ENCODE measurements at places on chromosomes 11 and 22.

- no peak for DNase-seq
Measured at GRCh38 chr11:59756558-59756840, 1.3 kb downstream of the STX3 start.

DNA sequence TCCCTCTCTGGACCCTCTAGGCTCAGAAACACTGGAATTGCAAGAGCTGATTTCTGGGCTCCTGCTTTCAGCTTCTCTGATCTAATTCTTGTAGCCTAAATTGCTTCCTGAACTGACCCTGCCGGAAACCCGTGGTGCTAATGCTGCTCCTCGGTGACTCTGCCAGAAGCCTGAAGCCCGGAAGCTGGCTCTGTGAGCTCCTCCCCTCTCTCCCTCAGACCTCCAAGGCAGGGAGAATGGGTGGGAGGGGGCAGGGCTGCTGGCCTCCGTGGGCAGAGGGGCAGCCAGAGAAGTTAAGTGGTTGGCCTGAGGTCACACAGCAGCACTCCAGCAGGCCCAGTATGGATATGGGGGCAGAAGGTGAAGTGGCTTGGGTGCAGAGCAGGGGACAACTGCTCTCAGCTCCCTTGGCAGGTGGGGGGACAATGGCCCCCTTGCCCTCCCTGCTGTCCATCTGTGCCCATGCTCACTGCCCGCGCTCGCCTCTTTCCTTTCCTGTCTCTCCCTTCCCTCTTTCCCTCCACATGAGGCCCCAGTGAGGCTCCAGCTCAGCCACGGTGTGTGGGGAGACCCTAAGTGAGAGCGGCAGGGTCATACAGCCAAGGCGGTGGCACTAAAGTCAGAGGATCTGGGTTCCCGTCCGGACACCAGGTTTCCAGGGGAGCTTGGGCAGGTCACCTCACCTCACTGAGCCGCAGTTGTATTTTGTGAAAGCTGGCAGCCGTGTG is 16.2 kb downstream of the CAPN5 start:
- DNase-seq = no peak

- DNase-seq = no peak
Measured at GRCh38 chr22:17890892-17891291, 116.6 kb upstream of the BID start.

- no peak for DNase-seq
Measured at GRCh38 chr11:67266449-67267187, at the start of gene GRK2. Gene GRK2, plus strand, starts transcription at chr11:67266473. Its CDS starts 227 bp downstream, at chr11:67266700.

DNA sequence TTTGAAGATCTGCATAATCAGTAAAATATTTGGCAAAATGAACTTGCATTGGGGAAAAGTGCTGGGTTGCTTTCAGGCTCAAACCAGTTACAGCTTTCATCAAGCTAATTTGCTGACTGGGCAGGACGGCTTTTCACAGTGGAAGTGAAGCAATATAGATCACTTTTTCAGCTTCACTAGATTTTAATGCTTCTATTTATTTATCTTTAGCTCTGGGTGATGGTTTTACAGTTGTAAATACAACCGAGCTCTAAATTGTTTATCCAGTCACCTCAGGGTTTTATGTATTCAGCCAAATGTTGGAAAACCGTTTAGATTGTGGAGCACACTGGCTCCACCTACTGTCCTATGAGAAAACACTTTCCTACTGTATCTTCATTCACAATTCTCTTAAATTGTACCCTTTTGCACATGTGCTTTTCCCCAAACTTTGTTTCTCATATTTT is 58.2 kb downstream of the ACER3 start:
- DNase-seq = peak; percentile 71

DNA sequence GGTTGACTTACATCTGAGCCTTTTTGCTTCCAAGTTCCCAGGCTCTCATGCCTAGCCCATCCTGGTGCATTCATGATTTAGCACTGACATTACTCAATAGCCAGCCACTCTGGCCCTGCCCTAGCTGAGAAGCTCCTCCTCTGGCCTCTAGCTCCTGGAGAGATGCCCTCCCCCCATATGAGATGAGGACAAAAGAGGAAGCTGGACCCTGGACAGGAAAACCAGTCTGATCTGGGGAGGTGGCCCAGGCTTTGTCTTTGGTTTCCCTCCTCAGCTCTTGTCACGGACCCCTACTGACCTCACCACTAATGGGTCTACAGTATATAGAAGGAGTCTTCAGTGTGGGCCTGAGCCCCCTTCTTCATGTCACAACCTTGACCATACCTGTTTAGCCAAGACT is 3.0 kb downstream of the RHOG start:
- DNase-seq = no peak

- no peak for DNase-seq
Measured at GRCh38 chr11:132817387-132817786, 714.9 kb downstream of the OPCML start.

GRCh38 chr11:74679513-74679865 is 51.7 kb downstream of the CHRDL2 start:
- no peak for DNase-seq

GRCh38 chr22:25101986-25102385 is 97.7 kb upstream of the CRYBB3 start:
- DNase-seq = no peak

DNA sequence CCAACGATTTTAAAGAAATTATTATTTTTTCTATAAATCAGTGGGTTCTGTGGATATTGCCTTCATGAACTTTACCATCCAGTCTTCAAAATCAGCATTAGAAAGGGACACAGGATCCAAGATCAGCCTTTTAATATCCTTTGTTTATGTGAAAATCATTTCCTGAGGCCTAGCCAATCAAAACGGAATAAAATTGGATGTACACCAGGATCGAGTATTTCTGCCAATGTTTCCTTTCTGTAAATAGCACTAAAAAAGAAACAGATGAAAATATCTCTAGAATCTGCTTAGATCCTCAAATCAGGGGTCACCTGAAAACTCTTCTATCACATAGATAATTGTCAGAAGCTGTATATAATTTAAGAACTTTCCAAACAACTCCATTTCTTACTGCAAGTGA is 1598.5 kb downstream of the LRRC4C start:
- DNase-seq = no peak

DNA sequence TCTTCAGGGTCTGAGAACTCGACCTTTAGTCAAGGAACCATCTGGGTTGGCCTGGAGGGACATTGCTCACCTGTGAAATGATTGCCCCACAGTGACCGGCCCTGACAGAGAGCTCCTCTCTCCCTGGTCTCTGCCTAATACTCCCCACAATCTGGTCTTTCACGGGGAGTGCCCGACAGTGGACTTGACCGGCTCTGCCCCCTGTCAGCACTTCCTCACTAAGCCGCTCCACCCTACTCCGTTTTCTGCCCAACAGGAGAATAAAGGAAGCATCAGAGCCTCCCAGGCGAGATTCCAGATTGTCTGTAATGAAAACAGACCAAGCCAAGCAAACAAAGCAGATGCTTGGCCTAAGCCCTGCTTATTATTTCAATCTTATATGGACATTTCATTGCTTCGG is 87.8 kb downstream of the FBXO7 start:
- no peak for DNase-seq

GRCh38 chr11:88281317-88281712 is 56.2 kb downstream of the CTSC start:
- DNase-seq = no peak

DNA sequence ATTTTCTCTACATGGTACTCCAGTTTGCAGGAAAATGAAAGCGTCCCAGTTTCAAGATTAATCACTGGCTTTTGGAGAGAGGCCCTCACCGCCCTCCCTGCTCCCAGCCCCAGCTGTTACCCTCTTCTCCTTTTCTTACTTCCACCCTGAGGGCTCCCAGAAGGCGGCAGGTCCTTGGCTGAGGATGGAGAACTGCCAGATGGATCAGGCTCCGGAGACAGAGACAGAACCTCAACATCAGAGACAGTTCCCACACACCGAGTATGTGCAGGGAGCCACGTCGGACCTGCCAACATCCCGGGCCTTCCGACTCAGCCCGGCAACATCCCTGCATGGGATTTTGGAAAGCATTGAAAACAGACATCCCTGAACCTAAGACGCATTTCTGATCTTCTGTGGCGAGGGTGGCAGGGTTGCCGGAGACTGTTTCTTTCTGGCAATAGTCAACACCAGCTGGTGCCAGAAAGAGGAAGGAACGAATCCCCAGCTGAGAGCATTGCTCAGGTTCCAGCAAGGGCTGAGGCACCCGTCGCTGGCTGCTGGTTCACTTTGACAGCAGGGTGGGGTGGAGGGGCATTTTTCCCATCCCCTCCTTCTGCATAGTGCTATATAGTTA is 467.1 kb downstream of the MIAT start:
- DNase-seq = no peak

- no peak for DNase-seq
Measured at GRCh38 chr11:26995701-26996460, 2.0 kb downstream of the FIBIN start.

DNA sequence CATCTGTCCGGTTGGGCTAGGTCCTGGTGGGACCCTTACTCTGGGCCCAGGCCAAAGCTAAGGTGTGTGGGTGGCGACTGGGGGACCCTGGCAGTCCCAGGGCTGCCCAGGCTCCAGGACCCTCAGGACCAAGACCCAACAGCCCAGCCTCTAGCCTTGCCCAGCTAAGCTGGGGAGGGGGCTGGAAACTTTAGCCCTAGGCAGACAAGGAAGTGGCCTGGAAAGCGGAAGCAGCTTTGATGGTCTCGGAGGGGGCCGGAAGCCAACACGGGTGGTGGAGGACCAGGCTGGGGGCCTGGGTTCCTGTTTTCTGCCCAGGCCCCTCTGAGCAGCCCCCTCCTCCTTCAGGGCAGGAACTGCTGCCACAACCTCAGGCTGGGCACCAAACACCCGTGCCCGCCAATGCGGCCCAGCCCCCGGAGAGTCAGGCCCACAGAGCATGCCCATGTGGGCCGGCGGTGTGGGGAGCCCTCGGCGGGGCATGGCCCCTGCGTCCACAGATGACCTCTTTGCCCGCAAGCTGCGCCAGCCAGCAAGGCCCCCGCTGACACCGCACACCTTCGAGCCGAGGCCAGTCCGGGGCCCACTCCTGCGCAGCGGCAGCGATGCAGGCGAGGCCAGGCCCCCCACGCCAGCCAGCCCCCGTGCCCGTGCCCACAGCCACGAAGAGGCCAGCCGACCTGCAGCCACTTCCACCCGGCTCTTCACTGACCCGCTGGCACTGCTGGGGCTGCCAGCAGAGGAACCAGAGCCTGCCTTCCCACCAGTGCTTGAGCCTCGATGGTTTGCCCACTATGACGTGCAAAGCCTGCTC is 2.8 kb downstream of the SIPA1 start:
- no peak for DNase-seq

- no peak for DNase-seq
Measured at GRCh38 chr11:31816468-31817053, 5.4 kb upstream of the PAX6 start.

DNA sequence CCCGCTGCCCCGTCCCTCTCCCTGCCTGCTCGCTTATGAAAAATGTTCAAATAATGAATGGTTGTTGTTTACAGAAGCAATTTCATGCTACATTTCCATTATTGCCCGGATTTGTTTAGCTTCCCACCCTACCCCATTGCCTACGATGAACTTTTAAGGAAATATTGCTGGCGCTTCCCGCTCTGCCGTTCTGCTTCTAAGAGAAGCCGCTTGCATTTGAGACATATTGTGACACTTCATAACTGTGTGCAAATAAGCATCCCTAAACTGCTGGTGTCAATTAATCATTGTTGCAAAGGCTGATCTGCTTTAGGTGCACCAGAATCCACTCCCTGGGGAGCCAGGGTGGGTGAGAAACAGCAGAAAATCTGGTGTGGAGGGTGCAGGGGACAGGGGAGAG is 52.3 kb upstream of the LMO1 start:
- no peak for DNase-seq

DNA sequence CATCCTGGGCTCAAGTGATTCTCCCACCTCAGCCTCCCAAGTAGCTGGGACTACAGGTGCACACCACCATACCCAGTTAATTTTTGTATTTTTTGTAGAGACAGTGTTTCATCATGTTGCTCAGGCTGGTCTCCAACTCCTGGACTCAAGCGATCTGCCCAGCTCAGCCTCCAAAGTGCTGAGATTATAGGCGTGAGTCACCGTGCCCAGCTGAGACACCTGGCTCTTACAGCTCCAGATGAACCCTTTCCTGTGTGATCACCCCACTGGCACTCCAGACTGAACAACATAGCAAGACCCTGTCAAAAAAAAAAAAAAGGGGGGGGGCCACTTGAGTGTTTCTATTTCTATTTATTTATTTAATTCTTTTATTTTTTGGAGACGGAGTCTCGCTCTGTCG is 1.0 kb upstream of the ADSL start:
- DNase-seq = no peak

GRCh38 chr22:39598017-39598965 is 27.7 kb downstream of the CACNA1I start:
- DNase-seq = no peak

DNA sequence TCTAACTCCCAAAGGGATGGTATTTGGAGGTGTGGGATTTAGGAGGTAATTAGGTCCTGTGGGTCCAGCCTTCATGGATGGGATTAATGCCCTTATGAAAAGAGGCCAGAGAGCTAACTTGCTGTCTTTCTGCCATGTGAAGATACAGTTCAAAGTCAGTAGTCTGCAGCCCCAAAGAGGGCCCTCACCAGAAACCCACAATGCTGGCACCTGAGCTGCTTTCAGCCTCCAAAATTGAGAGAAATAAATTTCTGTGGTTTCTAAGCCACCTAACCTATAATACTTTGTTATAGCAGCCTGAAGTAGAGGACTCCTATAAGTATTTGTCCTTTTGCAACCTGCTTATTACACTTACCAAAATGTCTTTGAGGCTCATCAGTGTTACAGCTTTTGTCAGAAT is 16.2 kb downstream of the ATM start:
- DNase-seq = no peak

DNA sequence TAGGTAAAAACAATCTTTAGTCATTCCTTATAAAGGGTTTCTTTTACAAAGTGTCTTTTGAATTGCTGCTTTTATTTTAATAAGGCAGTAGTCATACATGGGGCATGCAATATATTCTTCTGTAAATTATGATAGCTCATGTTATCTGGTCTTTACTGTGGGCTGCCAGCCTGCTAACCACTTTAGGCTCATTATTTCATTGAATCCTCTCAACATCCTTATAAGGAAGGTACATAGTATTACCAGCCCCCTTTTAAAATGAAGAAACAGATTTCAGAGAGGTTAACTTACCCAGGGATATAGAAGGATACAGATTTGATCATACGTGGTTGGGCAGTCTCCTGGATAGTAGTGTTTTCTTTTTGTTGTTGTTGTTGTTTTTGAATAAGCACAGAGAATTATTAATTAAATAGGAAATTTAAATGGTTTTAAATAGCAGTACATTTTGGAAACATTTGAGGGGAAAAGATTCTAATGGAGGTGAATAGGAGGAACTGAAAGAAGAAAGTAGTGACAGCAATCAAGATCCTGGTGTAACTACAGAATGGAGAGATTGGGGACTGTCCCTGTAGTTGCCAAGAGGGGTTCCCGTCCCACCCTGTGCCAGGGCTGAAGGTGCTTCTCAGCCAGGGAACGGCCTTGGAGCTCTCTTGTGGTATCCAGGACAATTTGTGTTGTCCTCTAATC is 21.0 kb downstream of the SPECC1L start:
- no peak for DNase-seq

GRCh38 chr22:50303848-50304527 is 3.5 kb downstream of the PLXNB2 start:
- no peak for DNase-seq

All from right lung (tissue), 10 donors.